ENCODE measurements at places on chromosomes 3 and 15.

GRCh38 chr3:25589104-25589782, 75.5 kb downstream of the TOP2B start:
- DNase-seq: peak; percentile 23

GRCh38 chr15:91706322-91707032, 147.0 kb upstream of the SLCO3A1 start:
- DNase-seq: peak; percentile 67

GRCh38 chr3:11438646-11439045, 166.4 kb downstream of the ATG7 start:
- peak; percentile 74 for DNase-seq

DNA sequence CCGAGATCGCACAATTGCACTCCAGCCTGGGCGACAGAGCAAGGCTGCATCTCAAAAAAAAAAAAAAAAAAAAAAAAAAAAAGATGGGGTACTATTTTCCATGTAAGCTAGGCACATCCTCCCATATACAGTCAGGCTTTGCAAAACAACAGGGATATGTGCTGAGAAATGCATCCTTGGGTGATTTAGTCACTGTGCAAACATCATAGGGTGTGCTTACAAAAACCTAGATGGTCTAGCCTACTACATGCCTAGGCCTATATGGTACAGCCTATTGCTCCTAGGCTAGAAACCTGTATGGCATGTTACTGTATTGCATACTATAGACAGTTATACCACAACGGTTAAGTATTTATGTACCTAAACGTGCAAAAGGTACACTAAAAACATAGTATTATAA, 75.0 kb downstream of the TTBK2 start:
- DNase-seq: peak; percentile 21

DNA sequence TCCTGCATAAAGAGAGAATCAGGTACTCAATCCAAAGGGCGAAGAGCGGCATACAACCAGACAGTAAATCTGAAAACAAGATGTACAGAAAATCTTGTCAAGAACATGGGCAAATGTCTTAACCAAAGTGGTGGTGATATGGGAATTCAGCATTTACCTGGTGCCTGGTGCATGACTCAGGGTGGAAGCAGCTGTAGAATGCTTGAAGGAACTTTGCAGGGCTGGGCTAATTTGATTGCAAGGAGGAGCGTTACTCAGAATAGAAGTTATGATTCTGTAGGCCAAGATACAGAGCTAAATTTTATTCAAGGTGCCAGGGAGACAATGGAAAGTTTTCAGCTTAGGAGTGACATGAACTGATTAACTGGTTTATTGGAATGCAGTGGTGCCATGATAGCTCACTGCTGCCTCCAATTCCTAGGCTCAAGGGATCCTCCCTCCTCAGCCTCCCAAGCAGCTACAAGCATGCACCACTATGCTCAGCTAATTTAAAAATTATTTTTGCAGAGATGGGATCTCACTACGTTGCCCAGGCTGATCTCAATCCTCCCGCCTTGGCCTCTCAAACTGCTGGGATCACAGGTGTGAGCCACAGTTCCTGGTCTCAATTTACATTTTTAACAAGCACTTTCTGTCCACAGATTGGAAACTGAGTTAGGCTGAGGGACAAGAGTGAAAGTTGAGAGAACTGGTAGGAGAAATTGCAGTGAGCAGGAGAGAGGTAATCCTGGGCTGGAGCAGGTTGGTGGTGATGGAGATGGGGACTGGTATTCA, 91.5 kb upstream of the TBC1D5 start:
- no peak for DNase-seq

- no peak for DNase-seq
Measured at GRCh38 chr3:126114443-126115386, 30.8 kb upstream of the SLC41A3 start.

GRCh38 chr3:10623578-10624275, 118.3 kb upstream of the ATP2B2 start:
- DNase-seq: no peak

DNA sequence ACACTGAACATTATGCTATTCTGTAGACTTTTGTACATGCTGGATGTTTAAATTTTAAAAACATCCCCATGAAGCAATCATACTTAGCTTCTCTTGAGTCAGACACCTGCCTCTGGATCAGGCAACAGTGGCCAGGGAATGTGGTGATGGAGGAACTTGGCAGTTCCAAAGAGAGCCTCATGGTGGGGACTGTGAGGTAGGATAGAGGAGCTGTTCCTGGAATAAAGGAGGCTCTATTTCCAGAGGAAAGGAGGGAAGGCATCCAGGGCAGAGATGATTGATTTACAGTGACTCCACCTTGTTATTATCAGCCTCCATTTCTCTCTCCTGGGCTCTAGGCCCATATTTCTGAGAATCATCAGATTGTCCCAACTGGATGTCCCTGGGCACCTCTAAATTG, 35.0 kb upstream of the ABHD17C start:
- peak; percentile 40 for DNase-seq

DNA sequence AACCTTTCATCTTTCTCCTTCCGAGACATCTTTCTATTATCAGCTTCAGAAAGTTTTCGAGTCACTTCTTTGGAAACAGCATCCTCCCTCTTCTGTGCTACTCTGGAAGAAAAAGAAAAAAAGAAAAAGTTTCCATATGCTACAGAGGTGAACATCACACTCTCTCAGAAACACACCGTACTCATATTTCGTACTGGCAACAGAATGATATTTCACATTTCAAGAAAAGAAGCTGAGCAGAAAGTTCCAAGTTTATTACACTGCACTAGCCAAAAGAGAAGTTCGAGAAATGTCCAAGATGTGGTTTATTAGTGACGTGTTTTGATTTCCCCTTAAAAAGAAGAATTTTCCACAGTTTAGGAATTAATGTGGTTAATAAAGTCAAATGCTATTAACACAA, 6.0 kb downstream of the SSR3 start:
- DNase-seq: no peak

DNA sequence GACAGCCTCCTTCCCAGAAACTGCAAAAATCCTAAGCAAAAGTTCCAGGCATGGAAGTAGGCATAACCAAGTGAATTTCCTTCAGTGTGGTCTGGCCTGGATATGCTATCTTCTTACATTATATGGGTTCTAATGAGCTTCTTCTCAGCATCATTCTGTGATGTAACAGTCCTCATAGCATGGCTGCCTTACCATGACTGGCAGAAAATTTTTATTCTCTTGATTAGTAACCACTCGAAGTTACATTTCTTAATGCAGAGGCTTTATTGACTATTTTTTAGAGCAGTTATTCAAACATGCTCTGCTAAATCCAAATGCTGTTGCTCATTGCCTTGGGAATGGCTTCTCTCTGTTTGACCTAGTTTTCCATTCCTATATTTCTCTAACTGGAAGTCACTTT, 21.1 kb upstream of the CPNE4 start:
- no peak for DNase-seq

DNA sequence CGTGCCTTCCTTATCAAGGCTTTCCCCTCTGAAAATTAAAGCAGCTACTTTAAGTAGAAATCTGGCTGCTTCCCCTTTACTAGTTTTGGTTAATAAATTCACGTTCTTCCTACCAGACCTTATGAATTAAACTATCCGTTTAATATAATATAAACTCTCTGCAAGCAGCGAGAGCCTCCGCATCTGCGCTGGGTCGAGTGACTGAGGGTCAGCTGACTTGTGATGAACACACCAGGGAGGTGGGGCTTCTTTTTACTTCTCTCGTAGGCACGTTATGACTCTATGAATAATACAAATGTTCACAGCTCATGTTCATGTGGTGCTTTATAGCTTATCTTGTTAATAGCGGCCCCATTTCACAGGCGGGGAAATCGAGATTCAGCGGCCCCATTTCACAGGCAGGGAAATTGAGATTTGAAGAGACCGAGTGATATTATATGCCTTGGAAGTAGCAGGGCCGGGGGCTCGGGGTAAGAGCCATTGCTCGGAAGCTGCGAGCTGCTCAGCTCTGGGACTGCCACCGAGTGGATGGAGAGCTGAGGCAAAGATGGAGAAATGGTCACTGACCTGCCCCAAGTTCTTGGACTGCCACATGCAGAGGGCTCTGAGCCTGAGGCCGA, 8.3 kb downstream of the MUC4 start:
- DNase-seq: no peak

DNA sequence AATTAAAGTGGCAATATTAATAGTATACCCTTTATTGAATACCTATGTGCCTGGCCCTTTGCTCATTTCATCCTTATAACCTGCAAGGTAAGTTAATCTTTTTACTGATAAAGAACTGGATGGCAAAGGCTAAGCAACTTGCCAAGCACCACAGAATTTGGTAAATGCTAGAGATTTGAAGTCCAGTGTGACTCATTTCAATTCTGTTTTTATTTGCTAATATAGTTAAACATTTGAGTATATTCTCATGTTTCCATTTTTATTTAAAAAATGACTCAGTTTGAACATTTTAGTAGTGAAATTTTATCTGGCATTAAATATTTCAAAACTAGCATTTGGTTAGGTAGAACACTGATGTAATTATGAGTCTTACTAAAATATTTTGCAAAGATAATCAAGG, 11.3 kb downstream of the PFN2 start:
- no peak for DNase-seq

DNA sequence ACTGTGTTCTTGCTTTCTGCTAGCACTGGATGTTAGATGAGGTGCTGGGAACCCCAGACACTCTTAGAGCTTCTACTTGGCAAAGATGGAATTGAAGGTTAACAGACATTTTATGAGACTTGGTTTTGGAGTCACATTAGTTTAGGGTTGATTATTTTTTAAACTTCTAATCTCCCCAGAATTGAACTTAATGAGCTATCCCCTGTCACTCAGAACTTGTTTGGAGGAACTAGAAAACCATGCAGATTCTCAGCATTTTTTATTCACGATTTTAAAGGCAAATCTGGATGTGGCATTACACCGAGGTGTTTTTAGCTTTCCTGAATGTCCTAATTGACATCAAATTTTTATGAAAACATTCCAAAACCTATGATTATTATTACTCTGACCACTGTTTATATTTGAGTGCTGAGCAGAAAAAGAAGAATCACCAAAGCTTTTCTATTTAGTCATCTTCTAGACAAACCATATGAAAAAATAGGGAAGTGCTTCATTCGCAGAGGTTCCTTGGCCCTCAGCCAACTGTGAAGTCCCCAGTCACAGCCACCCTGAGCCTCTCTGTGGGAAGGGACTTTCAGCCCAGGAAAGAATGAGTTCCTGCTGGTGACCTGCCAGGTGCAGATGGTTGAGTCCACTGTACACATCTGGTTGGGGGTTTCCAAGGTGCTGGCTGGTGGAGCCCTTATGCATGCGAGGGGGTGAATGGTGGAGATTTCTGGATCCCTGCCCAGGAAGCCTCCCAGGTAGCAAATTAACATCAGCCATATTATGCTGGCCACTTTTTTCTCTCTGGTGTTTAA, 196.0 kb upstream of the TOPAZ1 start:
- DNase-seq: peak; percentile 49

GRCh38 chr3:184345317-184346144, 8.1 kb downstream of the FAM131A start:
- peak; percentile 58 for DNase-seq

DNA sequence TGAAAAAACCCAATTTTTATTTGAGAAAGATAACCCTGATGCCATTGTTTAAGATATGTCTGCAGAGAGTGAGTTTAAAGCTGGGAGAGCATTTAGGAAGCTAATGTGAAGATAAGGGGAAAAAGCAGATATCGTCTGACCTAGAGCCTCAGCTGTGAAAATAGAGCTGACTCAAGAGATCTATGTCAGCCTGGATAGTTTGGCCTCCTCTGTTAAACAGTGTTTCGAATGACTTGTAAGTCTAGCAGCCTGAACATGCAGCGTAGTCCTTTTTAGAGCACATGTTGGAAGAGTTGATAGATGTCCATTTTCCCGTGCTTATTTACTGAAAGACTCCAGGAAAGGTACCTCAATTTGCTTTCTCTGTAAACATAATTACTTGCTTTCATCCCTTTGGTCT, 48.1 kb downstream of the ALCAM start:
- DNase-seq: peak; percentile 56

GRCh38 chr3:32733631-32734229, 48.7 kb downstream of the CNOT10 start:
- peak; percentile 51 for DNase-seq

DNA sequence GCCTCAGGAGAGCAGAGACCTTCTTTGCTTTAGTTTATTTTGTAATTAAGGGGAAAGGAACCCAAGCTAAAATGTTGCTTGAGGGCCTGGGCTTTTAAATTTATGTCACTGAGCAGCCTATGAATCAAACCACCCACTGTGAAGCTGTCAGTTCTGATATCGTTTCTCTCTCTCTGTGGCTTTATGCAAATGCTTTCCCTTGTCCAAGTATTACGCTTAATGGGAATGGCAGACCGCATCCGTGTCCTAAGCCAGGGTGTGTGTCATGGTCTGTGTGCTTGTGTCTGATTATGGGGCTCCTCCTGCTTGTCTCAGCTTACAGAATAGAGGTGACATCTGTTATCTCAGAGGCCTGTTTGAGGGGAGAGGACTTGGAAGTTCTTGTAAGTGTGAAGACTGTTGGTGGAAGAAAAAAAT, 82.4 kb downstream of the EBLN2 start:
- DNase-seq: peak; percentile 40

DNA sequence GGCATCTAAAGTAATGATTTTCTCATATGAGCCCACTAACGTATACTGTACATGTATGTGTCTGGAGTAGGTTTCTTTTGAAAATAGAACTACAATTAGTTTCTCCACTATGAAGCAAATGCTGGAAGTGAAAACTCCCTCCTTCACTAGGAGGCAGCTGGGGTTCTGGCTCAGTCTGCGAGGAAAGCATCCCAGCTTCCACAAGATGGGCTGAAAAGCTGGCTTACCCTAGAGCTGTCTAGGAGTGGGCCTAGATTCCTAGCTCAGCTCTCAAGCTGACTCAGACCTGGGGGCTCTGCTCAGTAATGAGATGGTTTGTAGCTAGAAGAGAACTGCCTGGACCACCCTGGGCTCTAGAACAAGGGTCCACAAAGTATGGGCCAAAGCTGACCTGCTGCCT, 268.3 kb downstream of the THRB start:
- no peak for DNase-seq

GRCh38 chr3:165852711-165853110, 15.5 kb upstream of the BCHE start:
- DNase-seq: no peak

DNA sequence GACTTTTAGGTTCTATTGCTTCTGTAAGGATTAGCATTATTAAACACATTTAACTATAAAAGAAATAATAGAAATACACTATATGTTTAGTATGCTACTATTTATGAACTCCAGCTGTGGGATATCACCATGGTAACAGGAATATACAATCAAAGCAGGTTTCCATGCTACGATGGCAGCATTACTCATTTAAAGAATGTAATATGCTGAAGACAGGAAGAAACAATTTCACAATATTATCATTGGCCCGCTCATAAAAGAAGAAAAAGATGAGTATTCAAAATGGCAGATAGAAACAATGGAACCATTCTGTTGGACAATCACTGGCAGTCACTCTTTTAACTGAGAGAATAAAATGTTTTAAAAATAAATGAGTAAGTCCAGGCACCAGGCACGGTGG, 153.4 kb downstream of the CBLB start:
- DNase-seq: peak; percentile 80

- no peak for DNase-seq
Measured at GRCh38 chr3:143436231-143436930, 316.8 kb downstream of the CHST2 start.

DNA sequence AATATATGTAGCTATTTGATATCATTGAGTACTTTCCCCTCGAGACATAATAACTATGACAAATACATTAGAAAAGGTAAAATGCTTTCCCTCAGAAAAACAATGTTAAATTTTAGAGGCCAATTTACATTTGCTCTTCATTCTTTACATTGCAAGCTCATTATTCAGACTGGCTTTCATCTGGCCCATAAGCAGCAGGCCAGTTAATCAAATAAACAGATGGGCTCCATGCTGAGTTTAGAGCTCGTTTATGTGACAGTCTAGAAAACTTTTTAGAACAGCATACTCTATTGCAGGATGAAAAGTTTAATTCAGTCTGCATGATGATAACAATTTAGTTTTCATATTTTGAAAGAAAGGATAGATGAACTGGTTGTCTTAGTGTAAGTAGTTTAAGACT, 150.6 kb downstream of the DUT start:
- peak; percentile 71 for DNase-seq

All from astrocyte of the spinal cord (primary cell).